Posterior vena cava (tissue), 2 donors: ENCODE measurements at places on chromosomes 7 and 10. TPM values are rescaled to one million over a fixed set of nuclear protein-coding genes. Genes with fewer than 3 reads are reported as not detected.

Gene AGBL3
- 4.3 TPM for total RNA-seq

Gene STEAP2
- total RNA-seq = 45.9 TPM

Gene NEUROD6
- not detected for total RNA-seq

Gene SLC18A3
- not detected for total RNA-seq

Gene ARHGAP12
- 27.6 TPM for total RNA-seq
